ENCODE measurements at places on chromosomes 7 and 10. TPM values are rescaled to one million over a fixed set of nuclear protein-coding genes. Genes with fewer than 3 reads are reported as not detected.

The NEBL gene
- total RNA-seq = 29.0 TPM

- no peak for DNase-seq
These were observed 154.7 kb downstream of the PON1 start for GRCh38 chr7:95169678-95170077.

DNA sequence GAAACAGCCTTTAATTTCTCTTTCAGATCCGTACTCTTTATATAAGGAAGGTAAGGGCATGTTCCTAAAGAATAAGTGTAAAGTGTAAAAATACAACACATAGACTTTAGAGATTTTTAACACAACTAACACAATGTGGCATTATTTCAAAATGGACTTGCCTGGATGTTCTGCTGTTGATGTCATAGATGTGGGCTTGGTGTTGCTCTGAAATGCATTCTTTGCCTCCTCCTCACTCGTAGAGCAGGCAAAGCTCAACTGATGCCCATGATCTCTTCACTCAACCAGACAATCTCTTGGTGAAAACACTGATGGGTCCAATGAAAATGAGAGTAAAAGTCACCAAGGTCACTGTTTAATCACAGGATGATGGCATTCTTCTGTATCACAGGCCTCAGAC is 174.2 kb upstream of the TCERG1L start:
- DNase-seq = no peak

DNA sequence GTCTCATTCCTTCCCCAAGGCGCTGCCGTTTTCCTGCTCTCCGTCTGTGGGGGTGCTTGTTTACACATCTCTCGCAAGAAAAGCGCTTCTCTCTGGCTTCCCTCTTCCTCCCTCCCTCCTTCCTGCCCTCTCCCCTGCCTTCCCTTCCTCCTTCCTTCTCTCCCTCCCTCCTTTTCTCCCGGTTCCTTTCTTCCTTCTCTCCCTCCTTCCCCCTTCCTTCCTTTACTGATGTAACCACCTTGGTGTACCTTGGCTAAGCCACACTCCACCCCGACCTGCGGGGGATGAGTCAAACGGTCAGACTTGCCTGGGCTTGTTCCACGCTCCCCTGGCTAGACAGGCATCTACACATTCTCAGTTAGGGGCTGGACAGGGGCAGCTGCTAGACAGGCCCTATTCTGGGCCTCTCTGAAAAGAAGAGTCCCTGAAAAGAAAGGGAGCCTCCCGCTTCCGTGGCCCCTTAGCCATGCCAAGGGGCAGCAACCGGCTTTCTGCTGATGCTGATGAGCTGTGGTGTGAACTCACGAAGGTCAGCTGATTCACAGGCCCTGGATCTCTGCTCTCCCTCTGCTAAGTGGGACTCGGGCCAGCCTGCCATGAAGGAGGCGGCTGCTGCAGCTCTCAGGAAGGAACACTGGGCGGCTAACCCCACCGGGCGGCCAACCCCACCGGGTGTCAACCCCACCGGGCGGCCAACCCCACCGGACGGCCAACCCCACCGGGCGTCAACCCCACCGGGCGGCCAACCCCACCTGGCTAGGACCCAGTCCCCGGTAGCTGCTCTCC is 216.8 kb downstream of the TCERG1L start:
- peak; percentile 69 for DNase-seq
